ENCODE measurements at places on chromosomes 13 and 19.
A peak's percentile ranks its signal among the peaks of the same experiment; 100 is the strongest.

DNA sequence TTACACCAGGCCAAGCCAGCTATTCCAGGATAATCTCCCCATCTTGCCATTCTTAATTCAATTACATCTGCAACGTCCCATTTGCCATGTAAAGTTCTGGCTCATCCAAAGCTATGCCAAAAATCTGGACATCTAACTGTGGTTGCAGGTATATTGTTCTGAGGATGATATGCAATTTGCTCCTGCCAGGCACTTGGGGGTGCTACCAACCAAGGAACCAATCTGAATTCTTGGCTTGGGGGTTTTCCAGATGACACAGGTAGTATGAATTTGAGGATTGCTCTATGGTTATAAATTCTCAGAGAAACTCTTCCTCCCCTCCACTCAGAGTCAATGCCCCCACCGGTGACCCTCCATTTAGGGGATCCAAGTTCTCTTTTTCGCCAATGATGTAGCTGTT is 33.0 kb downstream of the CRYL1 start:
- no peak for DNase-seq

DNA sequence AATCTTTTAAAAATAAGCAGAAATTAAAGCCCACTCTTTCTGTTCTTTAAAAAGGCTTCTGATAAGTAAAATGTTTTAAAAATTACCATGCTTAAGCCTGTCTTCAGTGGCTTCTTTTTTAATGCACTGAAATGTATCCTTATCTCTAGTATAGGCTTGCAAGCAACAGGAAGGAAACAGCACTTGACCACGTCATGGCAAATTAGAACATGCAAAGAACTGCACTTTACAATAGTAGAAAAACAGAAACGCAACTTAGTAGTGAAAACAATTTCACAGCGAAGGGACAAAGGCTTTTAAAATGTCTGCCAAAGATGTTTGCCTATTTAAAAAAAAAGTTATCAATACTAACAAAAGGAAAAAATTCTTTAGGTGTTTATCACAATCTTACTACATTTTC is 36.3 kb downstream of the ELF1 start:
- peak; percentile 73 for DNase-seq

DNA sequence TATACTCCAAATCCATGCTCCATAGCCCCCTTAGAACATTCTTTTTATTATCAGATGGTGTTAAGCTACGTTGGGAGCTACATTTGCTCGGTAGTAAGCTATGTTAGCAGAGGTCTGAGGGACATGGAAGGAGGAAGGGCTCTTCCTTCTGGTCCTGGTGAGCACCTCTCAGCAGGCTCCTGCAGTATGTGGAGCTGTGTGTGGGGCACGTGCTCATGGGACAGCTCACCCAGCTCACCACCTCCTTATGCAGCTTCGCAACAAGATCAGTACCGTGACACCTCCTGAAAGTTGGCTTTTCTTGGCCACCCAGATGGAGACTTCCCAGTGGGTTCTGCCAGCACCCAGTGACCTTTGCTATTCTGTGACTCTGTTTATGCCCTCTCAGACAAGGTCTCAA is 400.5 kb upstream of the SLC10A2 start:
- DNase-seq, result no peak

DNA sequence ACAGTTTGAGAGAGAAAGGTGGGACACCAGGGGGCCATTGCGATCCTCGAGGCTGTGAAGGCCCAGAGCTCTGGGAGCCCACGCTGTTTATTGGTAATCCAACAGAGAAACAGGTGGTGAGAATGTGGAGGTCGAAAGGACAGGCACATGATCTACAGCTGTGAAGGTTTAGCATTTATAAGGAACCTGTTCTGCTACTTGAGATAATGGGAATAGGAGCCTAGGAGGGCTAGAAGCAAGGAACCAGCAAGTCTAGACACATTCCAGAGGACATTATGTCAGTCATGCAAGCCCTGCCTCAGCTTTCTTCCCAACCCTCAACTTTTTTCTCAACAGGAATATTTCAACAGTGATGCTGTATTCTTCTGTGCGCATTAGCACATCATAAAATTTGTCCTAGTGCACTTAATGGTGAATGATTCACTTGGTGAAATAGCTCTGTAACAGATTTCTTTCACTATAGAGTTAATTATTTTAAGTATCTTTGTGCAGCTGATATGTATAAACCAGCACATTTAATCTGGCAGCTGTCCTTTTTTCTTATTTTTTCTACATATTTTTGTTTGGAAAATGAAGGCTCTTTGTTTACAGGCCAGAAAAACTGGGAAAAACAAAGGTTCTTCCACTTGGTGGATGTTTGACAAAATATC is 25.4 kb downstream of the ZNF90 start:
- DNase-seq, result no peak

- DNase-seq, result peak; percentile 12
Observed at GRCh38 chr13:79935121-79935520, 405.8 kb downstream of the SPRY2 start.

- no peak for DNase-seq
Observed at GRCh38 chr13:52984881-52985363, 43.7 kb upstream of the OLFM4 start.

DNA sequence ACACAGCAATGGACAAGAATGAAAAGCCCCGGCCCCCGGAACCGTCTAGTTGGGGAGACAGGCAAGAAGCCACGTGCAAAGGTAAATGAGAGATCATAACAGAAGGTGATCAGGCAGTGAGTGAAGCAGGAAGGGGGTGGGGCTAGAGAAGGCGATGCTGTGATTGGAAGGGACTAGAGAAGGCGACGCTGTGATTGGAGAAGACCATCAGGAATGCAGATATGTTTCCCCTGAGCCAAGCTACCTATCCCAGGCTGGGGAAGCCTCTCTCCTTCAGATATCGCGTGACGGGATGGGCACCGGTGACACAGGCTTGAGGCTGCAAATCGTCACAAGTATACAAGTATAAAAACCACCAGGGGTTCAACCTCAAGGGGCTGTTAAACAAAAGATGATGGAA is 21.8 kb downstream of the DCAF15 start:
- DNase-seq, result no peak

DNA sequence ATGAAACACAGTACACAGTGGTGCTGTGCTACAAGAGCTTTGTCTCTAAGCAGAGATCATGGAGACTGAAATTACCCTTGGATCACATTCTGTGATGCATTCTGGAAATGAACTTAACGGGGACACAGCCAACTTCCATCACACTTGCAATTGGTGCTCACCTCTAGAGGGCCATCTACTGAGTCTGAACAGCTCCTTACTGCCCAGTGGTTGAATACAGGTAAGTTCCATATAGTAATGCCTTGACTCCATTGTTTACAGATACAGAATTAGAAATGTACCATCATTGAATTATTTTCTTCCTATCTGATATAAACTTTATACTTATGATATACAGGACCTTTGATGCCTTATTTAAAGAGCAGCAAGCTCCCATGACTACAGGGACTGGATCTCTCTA is 686.4 kb downstream of the PCDH9 start:
- no peak for DNase-seq

- no peak for DNase-seq
Observed at GRCh38 chr13:32720026-32720425, 133.8 kb downstream of the PDS5B start.

DNA sequence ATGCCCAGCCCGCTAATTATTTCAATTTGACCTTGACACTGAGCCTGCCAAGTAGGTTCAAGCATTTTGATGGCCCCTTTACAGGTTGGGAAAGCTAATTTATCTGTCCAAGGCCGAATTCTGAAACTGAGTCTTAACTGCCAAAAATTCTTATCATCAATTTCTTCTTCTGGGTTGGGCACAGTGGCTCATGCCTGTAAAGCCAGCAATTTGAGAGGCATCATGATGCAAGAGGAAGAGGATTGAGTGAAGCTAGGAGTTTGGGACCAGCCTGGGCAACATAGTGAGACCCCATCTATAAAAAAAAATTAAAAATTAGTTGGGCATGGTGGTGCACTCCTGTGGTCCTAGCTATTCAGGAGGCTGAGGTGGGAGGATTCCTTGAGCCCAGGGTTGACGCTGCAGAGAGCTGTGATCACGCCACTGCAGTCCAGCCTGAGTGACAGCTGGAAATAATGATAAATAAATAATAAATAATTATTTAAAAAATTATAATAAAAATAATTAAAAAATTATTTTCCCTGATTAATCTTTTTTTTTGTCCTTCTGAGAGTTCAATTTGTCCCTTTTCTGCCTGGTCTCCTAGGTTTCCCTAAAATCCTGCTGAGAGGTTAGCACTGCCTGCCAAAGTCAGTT is 1.3 kb upstream of the LDLR start:
- no peak for DNase-seq

GRCh38 chr13:21817878-21818277 is 147.0 kb downstream of the FGF9 start:
- DNase-seq, result no peak

DNA sequence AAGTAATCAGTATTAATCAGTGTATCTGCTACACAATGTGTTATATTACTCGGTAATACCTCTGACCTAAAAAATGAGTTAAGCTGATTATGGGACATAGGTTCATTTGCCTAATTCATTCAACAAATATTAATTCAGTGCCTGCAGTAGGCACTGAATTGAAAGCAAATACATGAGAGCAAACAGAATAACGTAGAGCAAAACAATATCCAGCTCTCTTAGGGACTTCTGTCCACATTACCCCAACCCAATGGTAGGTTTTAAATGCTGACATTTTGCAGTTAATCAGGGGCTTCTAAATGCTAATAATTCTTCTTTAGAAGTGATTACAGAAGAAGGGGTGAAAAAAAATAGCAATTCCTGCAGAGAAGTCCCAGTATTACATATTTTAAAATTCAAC is 4.9 kb downstream of the RCBTB2 start:
- no peak for DNase-seq

DNA sequence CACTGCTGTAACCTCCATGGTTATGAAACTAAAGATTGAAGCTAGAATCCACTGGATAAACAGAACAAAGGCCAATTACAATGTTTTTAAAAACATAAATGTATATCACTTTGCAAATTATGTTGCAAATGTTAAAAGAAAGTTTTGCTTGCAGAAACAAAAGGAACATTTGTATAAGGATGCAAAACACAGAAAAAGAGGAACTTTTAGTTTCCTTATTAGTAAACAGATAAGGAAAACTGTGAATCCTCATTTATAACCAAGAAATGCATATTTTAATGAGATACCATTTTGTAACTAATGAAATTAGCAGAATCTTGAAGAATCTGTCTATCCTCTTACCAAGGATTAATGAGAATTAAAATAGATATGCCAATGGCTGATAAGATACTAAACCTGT is 32.3 kb downstream of the LPAR6 start:
- no peak for DNase-seq

GRCh38 chr13:78603240-78603957 is at the start of gene POU4F1:
POU4F1 (minus strand) TSS chr13:78603552; CDS start chr13:78603326, 226 bp downstream.
- DNase-seq, result no peak

DNA sequence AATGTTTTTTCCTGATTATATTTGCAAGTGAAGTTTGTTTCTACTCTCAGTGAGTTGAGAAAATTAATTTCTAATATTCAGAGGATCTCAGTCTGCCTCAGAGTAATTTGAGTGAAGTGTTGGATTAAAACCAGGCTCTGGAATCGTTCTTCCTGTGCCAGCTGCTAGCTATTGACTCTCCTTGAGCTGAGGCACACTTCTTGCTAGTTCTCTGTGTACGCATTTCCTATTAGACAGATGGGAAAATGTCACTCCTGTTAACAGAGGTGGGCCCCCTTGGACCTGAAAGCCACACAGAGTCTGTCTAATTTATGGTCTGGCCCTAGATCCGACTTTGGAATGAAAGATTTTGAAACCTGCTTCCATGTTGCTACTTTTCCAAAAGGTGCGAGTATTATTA is 107.6 kb upstream of the RNF113B start:
- DNase-seq, result no peak

DNA sequence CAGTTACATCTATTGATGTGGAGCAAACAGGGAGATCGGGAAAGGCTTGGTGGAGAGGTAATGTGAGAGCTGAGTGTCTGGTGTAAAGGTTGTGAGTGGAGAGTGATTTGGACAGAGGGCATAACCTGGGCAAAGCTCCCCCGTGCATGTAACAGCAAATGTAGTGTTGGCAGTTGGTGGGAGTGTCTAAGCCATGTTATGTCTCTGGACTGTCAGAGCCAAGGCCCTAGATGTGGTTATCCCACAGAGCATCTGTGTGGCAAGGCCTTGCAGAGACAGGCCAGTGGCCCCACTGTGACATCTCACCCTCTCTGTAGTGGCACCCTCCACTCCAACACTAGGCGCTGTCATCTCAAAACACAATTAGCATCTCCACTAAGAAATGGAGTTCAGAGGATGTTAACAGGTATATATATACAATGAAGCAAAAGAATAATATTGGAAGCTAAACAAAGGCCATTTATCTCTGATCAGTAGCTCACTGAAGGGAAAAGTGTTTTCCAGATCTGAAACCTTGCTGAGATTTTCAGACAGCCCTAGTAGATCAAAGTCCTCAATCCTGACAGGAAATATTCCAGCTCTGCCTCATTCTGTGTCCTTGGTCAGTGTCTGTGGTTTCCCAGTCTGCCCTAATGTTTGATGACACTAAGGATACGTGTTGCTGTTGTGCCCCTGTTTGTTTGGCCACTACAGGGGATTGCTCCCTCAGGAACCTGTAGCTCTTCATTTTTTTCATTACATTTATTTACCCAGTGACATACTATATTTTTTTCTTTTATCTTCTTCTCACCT is 20.2 kb downstream of the POLR1D start:
- DNase-seq, result no peak
